Large intestine (tissue), 12 donors: ENCODE measurements at places on chromosomes 1 and 21.

DNA sequence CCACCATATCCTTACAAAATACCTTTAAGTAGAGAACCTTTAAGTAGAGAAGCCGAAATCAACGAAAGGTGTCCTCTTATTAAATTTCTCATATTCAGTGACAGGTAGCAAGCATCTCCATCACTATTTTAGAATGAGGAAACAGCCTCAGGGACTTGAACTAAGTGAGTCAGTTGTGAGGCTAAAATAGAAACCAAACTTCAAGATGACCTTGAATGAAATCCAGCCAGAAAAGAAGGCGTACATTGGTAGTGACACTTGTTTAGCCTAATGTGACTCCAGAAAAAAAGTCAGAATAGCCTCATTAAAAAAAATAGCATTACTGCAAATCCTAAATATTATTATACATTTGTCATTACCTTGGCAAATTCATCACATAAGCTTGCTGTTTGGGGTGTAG, 20.1 kb downstream of the RGS8 start:
- no peaks in the 10 kb centered on the region for H3K4me1 ChIP-seq
- DNase-seq = no peak
- peaks cover 3% of the 10 kb centered on the region for H3K27me3 ChIP-seq

DNA sequence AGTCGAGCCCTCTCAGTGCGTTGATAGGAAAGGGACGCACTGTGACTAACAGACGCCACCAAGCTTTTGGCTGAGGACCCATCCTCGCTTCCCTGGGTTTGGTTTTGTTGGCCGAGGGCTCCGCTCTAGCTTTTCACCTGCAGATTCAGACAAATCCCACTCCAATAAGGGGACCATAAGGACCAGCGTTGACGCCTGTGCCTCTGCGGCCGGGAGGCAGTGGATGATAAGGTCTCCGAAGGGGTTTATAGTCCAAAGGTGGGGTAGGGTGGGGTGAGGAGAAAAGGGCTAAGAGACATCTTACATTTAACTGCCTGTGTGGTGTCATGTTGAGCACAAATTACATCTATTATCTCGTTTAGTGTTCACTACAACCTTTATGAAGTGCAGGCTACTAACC, 760 bp downstream of the PEX14 start:
- no peaks in the 10 kb centered on the region for H3K36me3 ChIP-seq
- H3K27ac ChIP-seq = peak overlapping the region; percentile 97
- peaks cover 29% of the 10 kb centered on the region for H3K4me1 ChIP-seq
- peak overlapping the region; percentile 90 for H3K4me3 ChIP-seq
- peak; percentile 82 for DNase-seq

DNA sequence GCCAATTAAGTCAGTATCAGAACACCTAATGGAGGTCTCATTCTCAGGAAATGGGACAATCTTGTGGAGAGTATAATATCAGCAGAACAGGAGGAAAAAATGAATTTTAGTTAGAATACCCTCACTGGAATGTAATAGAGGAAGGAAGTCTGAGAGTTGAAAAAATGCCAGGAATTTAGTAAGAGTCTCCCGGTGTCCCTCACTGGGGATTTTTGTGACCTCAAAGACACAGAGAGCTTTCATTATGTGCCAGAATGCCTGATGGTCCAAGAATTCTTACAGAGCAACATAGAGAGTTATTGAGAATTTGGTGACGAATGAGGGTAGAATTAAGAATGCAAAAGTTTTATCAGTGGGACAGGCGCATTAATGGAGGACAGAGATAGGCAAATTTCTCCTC, 443.5 kb upstream of the B3GALT2 start:
- H3K36me3 ChIP-seq = no peaks in the 10 kb centered on the region
- no peaks in the 10 kb centered on the region for H3K4me1 ChIP-seq
- no peak overlapping the region for H3K27ac ChIP-seq

- no peaks in the 10 kb centered on the region for H3K36me3 ChIP-seq
- no peaks in the 10 kb centered on the region for H3K27me3 ChIP-seq
- no peak overlapping the region for H3K27ac ChIP-seq
Measured at GRCh38 chr1:94281361-94282142, 44.2 kb upstream of the ARHGAP29 start.

- H3K27ac ChIP-seq = no peak overlapping the region
- peaks cover 28% of the 10 kb centered on the region for H3K36me3 ChIP-seq
- no peak overlapping the region for H3K4me3 ChIP-seq
- no peaks in the 10 kb centered on the region for H3K27me3 ChIP-seq
- DNase-seq = no peak
- no peaks in the 10 kb centered on the region for H3K4me1 ChIP-seq
Measured at GRCh38 chr1:88812366-88812765, 79.0 kb downstream of the GTF2B start.

DNA sequence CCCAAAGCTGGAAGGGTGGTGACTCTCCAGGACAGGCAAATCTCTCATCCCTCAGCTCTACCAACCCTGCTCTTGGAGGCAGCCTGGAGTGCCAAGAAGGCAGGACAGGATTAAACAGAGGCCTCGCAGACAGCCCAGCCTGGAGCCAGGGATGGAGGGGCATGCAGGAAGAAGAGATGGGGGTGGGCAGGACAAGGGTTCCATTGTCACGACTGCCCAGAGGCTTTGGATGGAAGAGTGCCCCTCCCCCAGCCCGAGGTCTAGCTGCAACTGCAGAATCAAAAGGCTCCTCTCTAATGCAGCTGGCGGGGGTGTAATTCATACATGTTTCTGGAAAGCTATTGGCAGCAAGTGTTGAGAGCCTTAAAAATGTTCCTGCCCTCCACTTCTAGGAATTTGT, 8.8 kb downstream of the RAB7B start:
- H3K27me3 ChIP-seq = peaks cover 10% of the 10 kb centered on the region
- no peak overlapping the region for H3K4me3 ChIP-seq
- no peak for DNase-seq
- H3K27ac ChIP-seq = no peak overlapping the region
- no peaks in the 10 kb centered on the region for H3K4me1 ChIP-seq

GRCh38 chr1:232974971-232975370, 24.6 kb downstream of the NTPCR start:
- no peak overlapping the region for H3K4me3 ChIP-seq
- H3K36me3 ChIP-seq = peaks cover 72% of the 10 kb centered on the region
- peak overlapping the region; percentile 39 for H3K27ac ChIP-seq
- H3K27me3 ChIP-seq = no peaks in the 10 kb centered on the region
- peaks cover 11% of the 10 kb centered on the region for H3K4me1 ChIP-seq
- no peak for DNase-seq

GRCh38 chr1:244304156-244304555, 147.6 kb downstream of the ADSS2 start:
- no peak overlapping the region for H3K4me3 ChIP-seq
- H3K27ac ChIP-seq = no peak overlapping the region
- DNase-seq = no peak
- no peaks in the 10 kb centered on the region for H3K36me3 ChIP-seq
- H3K27me3 ChIP-seq = no peaks in the 10 kb centered on the region

GRCh38 chr1:166089804-166090203, 77.0 kb downstream of the FAM78B start:
- H3K4me3 ChIP-seq = no peak overlapping the region
- H3K36me3 ChIP-seq = no peaks in the 10 kb centered on the region
- H3K27me3 ChIP-seq = no peaks in the 10 kb centered on the region
- H3K27ac ChIP-seq = no peak overlapping the region
- no peaks in the 10 kb centered on the region for H3K4me1 ChIP-seq

DNA sequence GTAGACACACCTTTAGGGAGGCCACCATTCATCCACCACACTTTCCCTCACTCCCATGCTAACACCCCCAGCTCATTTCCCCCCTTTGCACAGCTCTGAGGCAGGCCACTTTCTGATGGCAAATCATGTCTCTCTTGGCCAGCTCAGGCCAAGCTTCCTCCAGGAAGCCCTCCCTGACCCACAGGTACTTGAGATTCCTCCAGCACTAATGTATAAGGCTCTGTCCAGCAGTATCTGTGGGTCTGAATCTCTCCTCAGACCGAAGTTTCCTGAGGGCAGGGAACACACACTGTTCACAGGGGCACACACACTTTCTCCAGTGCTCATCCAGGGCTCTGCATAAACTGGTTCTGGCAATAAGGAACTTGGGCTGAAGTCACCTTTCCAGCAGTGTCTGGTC, 19.2 kb downstream of the LGR6 start:
- no peaks in the 10 kb centered on the region for H3K4me1 ChIP-seq
- DNase-seq = no peak
- H3K4me3 ChIP-seq = no peak overlapping the region
- no peaks in the 10 kb centered on the region for H3K36me3 ChIP-seq
- no peak overlapping the region for H3K27ac ChIP-seq
- peaks cover 64% of the 10 kb centered on the region for H3K27me3 ChIP-seq

- H3K4me3 ChIP-seq = no peak overlapping the region
- peaks cover 36% of the 10 kb centered on the region for H3K36me3 ChIP-seq
- peaks cover 2% of the 10 kb centered on the region for H3K4me1 ChIP-seq
- no peak for DNase-seq
Measured at GRCh38 chr1:8396083-8396785, 78.3 kb downstream of the SLC45A1 start.

- peaks cover 92% of the 10 kb centered on the region for H3K27me3 ChIP-seq
- H3K36me3 ChIP-seq = no peaks in the 10 kb centered on the region
- H3K4me1 ChIP-seq = peaks cover 20% of the 10 kb centered on the region
- no peak for DNase-seq
Measured at GRCh38 chr1:197920414-197921117, 3.4 kb downstream of the LHX9 start.

DNA sequence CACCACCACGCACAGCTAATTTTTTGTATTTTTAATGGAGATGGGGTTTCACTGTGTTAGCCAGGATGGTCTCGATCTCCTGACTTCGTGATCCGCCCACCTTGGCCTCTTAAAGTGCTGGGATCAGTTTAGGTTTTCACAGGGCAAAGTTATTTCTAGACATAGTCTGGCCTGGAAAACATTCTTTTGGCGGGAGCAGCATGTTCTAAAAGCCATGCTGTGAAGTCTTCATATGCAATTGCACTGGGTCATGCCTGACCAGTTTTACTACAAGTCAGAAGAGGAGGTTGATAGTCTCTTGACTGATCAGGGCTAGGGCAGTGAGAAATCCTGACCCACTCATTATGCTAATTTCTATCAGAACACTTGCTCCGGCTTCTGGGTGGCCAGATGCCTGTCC, 131.6 kb upstream of the POU3F1 start:
- no peaks in the 10 kb centered on the region for H3K36me3 ChIP-seq
- H3K27ac ChIP-seq = no peak overlapping the region
- no peak overlapping the region for H3K4me3 ChIP-seq
- H3K27me3 ChIP-seq = no peaks in the 10 kb centered on the region

DNA sequence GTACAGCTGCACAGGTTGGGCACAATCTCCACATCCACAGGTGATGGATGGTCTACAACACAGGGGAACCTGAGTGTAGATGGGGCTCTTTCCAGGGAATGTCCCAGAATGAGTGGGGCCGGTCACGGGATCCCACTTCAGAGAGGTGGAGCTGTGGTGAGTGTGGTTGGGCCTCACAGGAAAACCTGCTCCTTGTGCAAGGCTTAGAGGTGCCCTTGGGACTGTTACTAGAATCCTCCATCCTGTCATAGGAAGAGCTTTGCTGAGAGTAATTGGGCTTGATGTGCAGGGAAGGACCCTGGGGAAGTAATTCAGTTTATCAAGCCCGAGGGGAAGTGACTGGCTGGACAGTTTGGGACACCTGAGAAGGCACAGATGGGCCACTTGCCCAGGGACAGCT, 137.9 kb downstream of the ZSCAN20 start:
- DNase-seq = no peak
- no peak overlapping the region for H3K4me3 ChIP-seq
- H3K27ac ChIP-seq = no peak overlapping the region
- no peaks in the 10 kb centered on the region for H3K4me1 ChIP-seq

DNA sequence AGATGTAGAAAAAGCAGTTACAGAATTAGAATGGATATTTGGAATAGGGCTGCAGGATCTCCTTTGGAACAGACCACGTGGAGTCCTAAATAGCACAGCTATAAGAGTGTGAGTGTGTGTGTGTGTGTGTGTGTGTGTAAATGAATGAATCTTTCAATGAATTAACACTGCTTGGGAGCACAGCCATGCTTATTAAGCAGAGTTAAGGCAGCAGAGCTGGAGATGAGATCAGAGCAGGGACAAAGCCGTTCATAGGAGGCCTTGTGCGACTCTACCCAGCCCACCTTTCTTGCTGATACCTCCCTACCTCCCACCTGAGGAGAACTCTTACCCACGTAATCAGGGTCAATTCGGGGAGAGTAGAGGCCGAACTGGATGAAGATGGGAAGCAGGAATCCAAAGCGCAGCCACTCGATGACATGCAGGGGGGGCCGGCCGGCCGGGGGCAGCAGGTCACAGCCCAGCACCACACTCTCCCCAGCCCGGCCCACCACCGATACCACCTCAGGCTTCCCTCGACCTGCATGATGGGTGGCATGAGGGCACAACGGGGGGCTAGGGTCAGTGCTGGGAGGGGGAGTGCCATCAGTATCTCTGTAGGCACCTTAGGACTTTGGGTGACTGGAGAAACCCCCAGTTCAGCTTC, 2.7 kb downstream of the IGSF9 start:
- H3K27ac ChIP-seq = peak overlapping the region; percentile 96
- H3K4me3 ChIP-seq = peak overlapping the region; percentile 79
- H3K4me1 ChIP-seq = peaks cover 67% of the 10 kb centered on the region
- DNase-seq = no peak

DNA sequence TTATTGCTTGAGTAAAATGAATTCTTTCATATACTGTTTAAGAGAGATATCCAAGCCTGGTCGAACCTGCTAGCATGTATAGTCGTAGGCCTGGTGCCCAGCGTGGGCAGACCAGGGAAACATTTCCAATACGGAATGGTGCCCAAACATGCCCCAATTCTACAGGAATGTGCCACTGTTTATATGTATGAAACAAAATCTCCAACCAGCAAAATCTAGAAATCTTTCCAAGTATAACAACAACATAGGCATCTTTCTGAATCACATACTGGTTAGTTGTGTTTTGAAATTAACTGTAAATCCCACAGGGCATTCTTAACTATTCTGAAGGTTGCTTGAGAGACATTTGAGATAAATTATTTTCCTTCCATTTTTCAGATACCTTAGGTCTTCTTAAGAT, 17.0 kb upstream of the ABCD3 start:
- DNase-seq = no peak
- no peaks in the 10 kb centered on the region for H3K36me3 ChIP-seq
- H3K27me3 ChIP-seq = no peaks in the 10 kb centered on the region
- H3K27ac ChIP-seq = no peak overlapping the region
- no peak overlapping the region for H3K4me3 ChIP-seq
- H3K4me1 ChIP-seq = no peaks in the 10 kb centered on the region

GRCh38 chr1:151199873-151200581, 1.7 kb downstream of the PIP5K1A start:
- peak overlapping the region; percentile 92 for H3K4me3 ChIP-seq
- H3K27me3 ChIP-seq = no peaks in the 10 kb centered on the region
- peak; percentile 27 for DNase-seq
- H3K4me1 ChIP-seq = peaks cover 8% of the 10 kb centered on the region
- peaks cover 16% of the 10 kb centered on the region for H3K36me3 ChIP-seq

GRCh38 chr1:156113282-156113950, 1.1 kb upstream of the LMNA start:
- no peak for DNase-seq
- H3K36me3 ChIP-seq = no peaks in the 10 kb centered on the region
- H3K4me1 ChIP-seq = peaks cover 33% of the 10 kb centered on the region
- peak overlapping the region; percentile 68 for H3K27ac ChIP-seq
- no peak overlapping the region for H3K4me3 ChIP-seq

GRCh38 chr1:119739150-119739549, 27.4 kb downstream of the PHGDH start:
- no peak overlapping the region for H3K27ac ChIP-seq
- H3K4me1 ChIP-seq = peaks cover 26% of the 10 kb centered on the region
- H3K36me3 ChIP-seq = peaks cover 79% of the 10 kb centered on the region
- no peaks in the 10 kb centered on the region for H3K27me3 ChIP-seq
- no peak for DNase-seq

GRCh38 chr1:163664671-163665335, 343.0 kb downstream of the NUF2 start:
- H3K4me3 ChIP-seq = no peak overlapping the region
- no peaks in the 10 kb centered on the region for H3K36me3 ChIP-seq
- no peaks in the 10 kb centered on the region for H3K4me1 ChIP-seq
- no peak overlapping the region for H3K27ac ChIP-seq
- no peaks in the 10 kb centered on the region for H3K27me3 ChIP-seq
